ENCODE measurements at places on chromosomes 5 and 9.
A peak's percentile ranks its signal among the peaks of the same experiment; 100 is the strongest.

- DNase-seq = peak; percentile 90
Observed at GRCh38 chr9:126397056-126397455, 70.4 kb downstream of the MVB12B start.

DNA sequence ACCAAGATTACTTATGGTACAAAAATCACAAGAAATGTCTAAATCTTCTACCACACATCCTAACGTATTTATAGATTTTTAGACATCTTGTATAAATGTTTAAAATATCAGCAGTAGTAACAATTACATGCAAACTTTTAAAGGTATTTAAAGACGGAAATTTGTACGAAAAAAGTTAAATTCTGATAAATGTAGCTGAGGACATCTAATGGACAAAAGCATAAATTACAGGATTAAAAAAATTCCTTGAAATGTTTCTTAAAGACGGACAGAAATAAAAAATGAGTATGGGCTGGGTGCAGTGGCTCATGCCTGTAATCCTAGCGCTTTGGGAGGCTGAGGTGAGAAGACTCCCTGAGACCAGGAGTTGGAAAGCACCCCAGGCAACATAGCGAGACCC is 15.8 kb downstream of the ERCC8 start:
- DNase-seq = no peak

DNA sequence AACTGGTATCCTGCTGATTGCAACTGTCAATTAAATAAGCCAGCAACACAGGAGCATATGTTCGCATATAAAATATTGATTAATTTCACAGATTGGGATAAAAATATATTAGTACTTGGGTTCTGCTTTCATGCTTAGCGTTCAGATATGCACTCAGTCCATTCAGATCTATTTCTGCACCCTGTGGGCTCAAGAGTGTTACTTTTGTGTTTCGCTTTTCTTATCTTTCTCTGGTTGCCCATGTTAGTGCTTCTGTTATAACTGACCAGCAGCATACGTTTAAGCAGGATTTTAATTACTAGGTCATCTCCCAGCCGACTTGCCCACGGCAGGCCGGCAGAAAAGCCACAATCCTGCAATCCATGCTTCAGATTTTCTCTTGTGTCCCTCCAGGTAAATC is 289.1 kb downstream of the EBF1 start:
- no peak for DNase-seq

GRCh38 chr5:15452781-15453180 is 47.2 kb upstream of the FBXL7 start:
- no peak for DNase-seq

- no peak for DNase-seq
Observed at GRCh38 chr5:150554857-150555256, 46.9 kb downstream of the NDST1 start.

DNA sequence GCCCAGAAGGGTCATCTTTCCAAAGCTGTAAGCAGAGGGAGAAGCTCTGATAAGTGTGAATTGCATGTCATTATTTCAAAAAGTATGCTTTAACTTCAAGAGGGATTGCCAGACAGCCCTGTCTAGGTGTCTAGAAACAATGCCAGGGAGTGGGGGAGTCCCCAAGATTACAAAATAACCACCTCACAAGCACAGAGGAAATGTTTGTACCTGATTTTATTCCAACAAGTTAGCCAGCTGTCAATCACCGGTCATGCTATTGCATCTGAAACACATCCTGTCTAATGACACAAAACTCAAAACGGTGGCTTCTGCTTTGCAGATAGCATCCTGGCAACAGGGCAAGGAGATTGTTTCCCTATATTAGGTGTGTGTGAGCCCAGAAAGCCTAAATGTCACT is 154.2 kb upstream of the WWC1 start:
- DNase-seq = no peak

DNA sequence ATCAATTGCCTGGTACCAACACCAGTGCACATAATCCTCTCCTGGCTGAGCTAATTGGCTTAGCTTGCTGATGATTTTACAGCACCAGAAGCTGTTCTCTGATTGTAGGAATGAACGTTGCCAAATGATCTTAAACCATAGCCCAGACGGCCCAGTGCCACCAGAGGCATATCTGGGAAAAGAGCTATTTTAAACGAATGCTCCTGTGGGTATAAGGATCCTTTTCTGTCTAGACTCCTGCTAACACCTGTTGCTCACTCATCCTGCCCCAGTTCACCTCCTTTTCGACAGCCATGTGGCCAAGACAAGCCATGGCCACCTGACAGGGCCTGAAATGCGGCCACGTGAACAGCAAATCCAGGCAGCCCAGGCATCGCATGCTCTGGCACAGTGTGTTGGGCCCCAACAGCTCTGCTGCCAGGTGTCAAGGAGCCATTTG is 289.9 kb upstream of the SLC30A5 start:
- DNase-seq = no peak

DNA sequence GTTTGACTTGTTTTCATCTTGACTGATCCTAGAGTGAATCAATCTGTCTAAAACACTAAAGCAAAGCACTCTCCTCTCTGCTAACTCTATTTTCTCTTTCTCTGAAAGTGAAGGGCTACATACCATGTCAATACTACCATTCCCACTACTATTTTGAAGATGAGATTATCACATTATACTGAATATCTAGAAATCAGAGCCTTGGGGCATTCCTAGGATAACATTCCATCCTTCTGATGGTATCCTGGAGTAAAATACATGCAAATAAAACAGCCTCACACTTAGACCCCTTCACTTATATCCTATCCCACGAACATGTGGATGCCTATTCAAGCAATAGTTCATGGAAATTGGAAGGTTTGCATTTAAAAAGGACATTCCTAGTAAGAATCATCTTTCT is 309.3 kb upstream of the ACTBL2 start:
- no peak for DNase-seq

- no peak for DNase-seq
Observed at GRCh38 chr9:123359106-123359505, 3.1 kb downstream of the CRB2 start.

DNA sequence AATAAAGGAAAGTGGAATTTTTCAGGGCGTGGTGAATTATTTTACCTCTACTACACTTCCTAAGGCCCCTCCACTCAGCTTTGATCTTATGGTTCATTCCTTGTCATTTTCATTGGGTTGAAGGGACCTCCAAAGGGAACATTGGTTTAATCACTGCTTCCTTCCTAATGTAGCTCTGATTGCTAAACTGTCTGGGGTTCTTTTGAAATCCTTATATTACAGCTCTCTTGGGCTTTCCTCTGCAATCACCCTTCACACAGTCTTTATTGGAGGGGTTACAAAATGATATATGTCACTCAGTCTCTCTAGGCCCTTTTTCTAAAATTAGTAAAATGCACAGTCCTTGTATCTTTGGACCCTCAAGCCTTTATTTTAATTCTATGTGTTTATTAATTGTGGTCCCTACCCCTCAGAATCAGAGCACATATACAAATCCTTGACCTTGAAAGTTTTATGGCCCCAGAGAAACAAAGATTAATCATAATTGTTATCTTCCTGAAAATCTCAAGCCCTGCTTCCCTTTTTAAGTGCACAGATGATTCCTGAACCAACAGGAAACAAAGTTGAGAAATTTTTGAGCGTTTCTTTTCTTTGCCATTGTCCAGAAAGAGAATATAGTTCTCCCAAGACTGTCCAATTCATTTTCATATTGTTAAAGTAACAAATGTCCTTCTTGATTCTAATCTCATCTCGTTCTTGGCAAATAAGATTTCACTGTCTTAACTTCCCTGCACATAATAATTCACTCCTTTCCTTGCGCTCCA is 330.0 kb downstream of the ARRDC3 start:
- DNase-seq = no peak

- no peak for DNase-seq
Observed at GRCh38 chr5:146653560-146653959, 137.6 kb upstream of the GPR151 start.

GRCh38 chr5:152259702-152260101 is 145.4 kb downstream of the NMUR2 start:
- no peak for DNase-seq

- DNase-seq = no peak
Observed at GRCh38 chr9:109256336-109256735, 64.5 kb downstream of the EPB41L4B start.
